G401 (cell line): ENCODE measurements at places on chromosomes 6 and 20. TPM values are rescaled to one million over a fixed set of nuclear protein-coding genes. Genes with fewer than 3 reads are reported as not detected.

ABHD16B gene
- 0.74 TPM in 1 of 2 replicates, not detected in the other for total RNA-seq

CRISP2 gene
- not detected in 2 replicates for total RNA-seq

GRCh38 chr6:11952316-11952715 lies 59.8 kb upstream of the HIVEP1 start:
- no peak for DNase-seq

DNA sequence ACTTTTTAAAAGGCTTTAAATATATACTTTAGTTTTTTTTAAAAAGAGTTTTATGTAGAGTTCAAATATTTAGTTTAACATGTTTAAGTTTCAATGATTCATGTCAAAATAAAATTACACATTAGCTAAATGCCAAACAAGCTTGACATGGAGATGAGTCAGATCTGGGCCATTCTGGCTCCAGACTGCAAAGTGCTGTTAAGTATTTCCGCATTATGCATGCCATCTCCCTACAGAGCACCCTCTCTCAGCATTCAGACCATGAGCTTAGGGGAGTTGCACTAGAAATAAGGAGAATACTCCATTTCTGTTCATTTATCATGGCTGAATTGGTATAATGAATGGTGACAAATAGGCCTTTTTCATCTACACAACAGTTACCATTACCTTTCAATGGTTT lies 21.5 kb upstream of the HS3ST5 start:
- DNase-seq: no peak

DNA sequence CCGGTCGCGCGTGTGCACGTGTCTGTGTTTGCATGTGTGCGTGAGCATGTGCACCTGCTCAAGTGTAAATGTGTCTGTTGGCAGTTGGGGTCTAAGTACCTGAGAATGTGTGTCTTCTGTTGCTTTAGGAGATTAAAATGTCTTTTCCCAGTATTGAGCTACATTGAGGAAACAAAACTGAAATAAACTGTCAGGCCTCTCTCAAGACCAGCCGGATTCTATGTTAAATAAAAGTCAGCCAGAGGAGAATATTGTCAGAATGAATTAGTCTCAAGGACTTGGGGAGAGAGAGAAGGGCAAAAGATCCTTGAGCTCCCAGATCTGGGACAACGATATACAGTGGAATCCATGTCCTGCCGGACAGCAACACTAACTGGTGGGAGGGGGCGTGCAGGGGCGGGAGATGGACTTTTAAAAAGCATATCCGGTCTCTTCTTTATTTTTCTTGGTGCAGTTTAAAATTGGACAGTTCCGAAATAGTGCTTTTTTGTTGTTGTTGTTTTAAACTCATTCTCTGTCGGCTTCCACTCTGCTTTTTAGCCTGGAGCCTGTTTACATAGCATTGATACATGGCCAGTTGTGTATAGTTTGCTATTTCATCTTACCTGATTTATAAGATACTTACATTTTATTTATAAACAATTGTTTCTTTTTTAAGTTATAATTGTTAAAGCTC lies 3.3 kb upstream of the TBX18 start:
- no peak for DNase-seq

DNA sequence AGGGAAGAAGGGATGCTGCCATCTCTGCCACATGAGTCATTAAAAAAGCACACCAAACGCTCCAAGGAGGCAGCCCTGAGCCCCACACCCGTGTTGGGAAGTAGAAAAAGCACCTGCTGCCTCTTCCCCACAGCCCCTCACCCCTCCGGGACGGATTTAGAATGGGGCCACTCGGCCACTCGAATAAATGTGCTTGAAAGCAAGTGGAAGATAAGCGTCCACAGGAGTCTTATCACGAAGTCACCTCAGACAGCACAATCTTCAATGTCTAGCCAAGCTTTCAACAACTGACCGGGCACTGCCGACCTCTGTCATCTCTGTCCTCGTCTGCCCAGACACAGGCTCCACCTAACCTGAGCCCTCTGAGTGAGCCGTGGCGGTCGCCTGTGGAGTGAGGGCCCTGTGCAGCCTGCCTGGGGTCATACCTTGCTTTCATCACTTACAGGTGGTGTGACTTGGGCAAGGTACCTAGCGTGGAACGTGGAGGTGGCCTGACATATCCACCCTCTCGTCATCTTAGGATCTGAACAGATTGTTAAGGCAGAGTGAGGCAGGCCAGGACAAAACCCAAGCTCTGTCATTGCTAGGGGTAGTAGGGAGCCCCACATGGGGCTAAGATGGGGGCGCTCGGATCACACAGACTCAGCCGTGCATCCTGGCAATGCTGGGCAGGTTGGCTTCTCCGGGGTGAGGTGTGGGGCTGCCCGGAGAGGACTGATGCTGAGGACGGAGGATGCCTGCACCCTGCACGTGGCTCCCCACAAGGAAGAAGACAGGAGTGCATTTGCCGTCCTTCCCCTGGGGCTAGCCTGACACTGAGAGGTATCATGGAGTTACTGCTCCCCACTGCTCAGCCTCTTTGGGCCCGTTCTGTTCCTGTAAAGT lies 34.8 kb downstream of the PSMG4 start:
- DNase-seq: no peak

DNA sequence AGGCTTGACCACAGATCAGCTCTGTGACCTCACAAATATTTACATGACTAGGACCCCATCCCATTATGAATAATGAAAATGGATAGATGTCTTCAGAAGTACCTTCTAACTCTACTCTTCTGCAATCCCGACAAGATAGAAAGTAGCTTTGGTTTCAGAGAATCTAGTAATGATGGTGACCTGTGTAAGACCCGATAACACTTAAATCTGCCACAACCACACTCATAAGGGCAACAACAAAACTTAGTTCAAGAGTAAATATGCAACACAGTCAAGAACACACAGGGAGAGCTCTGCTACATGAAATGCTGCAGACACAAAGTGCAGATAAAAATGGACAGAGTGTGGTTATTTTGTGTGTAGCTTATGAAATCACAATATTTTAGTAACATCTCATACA lies 9.6 kb downstream of the CHD6 start:
- DNase-seq: no peak

HIVEP2 gene
- 0.80 and 1.8 TPM in 2 replicates for total RNA-seq

TINAG gene
- not detected in 2 replicates for total RNA-seq

- DNase-seq: no peak
Measured at GRCh38 chr6:51459958-51460357, 627.5 kb downstream of the PKHD1 start.
